ENCODE measurements at places on chromosomes 6 and 20.

- no peak for DNase-seq
Observed at GRCh38 chr6:145813285-145814034, 1.1 kb downstream of the FBXO30 start.

- no peak for DNase-seq
Observed at GRCh38 chr6:88089708-88090107, 42.1 kb downstream of the SPACA1 start.

- DNase-seq: no peak
Observed at GRCh38 chr6:75666592-75666991, 64.9 kb downstream of the SENP6 start.

- DNase-seq: no peak
Observed at GRCh38 chr6:141307309-141307998, 825.3 kb upstream of the GJE1 start.

- no peak for DNase-seq
Observed at GRCh38 chr6:41332842-41333736, 2.3 kb upstream of the NCR2 start.

DNA sequence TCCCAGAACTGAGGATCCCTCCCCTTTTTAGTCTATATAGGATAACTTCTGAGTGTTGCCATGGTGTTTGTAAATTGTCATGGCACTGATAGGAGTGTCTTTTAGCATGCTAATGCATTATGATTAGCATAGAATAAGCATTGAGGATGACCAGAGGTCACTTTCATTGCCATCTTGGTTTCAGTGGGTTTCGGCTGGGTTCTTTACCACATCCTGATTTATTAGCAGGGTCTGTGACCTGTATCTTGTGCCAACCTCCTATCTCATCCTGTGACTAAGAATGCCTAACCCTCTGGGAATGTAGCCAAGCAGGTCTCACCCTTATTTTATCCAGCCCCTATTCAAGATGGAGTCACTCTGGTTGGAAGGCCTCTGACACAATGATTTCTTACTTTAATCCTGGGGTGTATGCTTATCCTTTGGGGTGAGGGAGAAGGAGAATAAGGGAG is 19.6 kb downstream of the WFDC2 start:
- no peak for DNase-seq

- DNase-seq: no peak
Observed at GRCh38 chr6:141398949-141399348, 733.8 kb upstream of the GJE1 start.

DNA sequence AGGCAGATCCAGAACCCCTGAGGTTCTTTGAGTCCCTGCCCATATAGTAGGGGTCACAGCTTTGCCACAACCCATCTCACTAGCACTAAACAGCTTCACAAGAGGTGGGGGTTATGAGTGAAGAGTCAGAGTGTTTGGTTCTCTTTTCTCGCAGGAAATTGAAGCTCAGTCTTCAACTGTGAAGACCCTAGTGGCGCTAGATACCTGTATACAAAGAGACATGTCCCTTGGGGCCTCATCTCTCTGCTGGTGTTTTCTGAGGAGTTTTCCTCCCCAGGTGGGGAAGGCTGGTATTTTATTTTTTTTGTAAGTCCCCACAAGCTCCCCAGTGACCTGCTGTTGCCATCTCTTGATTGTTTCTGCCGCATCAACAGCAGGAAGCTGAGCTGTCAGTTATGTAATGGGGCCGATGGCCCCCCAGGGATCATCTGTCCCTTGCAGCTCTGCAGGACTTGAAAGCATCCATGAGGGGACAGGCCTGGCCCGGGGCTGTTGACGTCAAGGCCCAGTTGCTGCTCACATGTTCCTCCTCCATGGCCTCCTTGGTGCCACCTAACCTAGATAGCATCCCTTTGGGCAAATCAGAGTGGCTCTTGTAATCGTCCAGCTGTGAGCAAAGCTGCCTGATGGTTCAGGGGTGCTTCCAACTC is 23.1 kb downstream of the STK35 start:
- no peak for DNase-seq

DNA sequence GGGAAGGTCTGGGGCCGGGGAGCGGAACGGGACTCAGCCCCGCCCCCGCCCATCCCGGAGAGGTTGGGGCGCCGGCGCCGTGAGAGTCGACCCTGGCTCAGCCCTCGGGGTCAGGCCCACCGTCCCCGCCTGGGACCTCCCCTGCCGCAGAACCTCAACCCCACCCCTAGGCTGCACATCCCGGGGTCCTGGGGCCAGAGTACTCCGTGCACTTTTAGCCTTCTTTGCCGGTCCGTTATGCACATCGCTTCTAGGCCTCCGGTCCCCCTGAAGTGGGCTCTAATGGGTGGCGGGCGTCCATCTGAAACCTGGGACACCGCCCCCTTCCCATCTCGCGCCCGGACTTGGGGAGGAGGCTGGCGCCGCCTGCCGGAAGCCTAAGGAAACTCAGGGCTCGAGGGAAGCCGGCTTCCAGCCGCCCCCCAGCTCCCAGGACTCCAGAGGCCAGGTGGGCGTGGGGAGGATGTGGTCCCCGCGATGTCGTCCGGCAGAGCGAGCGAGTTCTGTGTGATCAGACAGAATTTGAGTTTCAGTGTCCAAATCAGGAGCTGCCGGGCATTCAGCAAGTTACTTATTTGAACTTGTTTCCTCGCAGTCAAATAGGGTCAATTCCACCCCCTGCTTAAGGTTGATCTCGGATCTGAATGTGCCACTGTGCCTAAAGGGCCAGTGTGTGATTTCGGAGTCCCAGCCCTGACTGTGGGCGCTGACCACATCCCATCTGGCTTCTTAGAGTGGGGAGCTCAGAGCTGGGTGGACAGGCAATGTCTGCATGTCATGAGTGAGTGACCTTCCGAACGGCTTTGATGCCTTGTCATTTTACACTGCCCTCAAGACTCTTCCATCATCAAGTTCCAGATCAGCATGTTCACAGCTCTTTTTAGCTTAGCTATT is 47.6 kb downstream of the CPXM1 start:
- DNase-seq: peak; percentile 59

DNA sequence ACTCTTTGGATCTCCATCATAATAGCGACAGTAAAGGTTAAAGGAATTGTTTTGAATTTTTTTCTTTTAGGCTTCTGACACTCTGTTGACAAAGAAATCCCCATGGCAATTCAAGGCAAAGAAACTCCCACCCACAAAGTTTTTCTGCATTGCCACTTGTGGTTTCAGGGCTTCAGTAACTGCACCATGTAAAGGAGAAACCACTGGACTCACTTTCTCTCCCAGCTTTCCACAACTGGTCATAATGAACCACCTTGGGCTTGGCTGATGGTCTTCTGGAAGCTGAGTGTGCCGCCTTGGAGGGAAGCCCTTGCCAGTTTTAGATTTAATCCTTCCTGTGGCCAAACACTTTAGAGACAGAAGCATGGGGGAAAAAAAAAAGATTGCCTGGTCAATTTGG is 163.1 kb downstream of the ISM1 start:
- no peak for DNase-seq

DNA sequence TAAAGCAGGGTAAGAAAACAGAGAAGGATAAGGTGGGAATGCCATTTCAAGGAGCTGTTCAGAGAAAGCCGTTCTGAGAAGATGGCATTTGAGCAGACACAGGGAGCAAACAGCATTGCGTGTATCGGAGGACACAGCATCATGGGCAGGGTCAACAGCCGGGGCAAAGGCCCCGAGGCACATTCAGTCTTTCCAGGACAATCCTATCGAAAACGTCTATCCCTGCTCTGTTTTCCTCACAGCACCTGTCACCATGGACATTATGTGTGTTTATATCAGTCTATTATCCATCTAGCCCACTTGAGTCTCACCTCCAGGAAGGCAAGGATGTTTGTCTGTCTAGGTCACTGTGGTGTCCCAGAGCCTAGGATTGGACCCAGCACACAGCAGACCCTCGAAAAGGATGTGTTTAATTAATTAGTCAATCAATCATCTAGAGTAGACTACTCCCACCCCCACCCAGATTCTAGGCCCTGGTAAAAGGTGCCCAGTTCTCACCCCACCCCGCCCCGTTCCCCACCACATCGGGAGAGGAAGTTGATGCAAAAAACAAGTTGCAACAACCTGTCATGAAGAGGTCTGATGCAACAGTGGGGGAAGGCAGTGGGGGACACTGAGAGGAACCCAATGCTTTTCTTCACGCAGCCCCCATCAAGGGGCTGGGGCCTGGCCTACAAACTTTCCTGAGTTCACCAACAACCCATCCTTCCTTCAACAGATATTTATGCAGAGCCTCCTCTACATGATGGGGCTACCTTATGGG is 66.6 kb downstream of the PREX1 start:
- no peak for DNase-seq

All from sciatic nerve (tissue), 2 donors.